ENCODE measurements at places on chromosomes 13 and 19. TPM values are rescaled to one million over a fixed set of nuclear protein-coding genes. Genes with fewer than 3 reads are reported as not detected.

DNA sequence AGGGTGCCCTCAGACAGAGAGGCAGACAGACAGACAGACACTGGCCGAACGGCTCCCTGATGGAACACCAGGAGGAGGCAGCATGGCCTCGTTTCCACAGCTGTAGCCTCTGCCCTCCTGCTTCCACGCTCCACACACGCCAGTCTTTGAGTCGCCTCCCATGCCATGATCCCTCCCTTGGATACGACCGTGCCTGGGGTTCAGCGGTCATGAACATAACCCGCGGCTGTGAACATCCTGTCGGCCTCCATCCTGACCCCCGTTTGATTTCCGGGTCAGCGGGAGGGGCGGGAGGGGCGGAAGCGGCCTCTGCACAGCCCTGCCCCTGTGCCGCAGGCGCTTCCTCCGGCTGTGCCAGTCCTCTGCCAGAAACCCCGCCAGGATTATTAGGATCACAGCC lies 23.4 kb downstream of the GP6 start:
- no peak overlapping the region for H3K4me3 ChIP-seq
- H3K27me3 ChIP-seq = no peaks in the 10 kb centered on the region
- no peak for DNase-seq
- H3K4me1 ChIP-seq = no peaks in the 10 kb centered on the region
- no peak overlapping the region for H3K27ac ChIP-seq

The SHANK1 gene
- 4.1 TPM for polyA plus RNA-seq

The MEIOSIN gene
- polyA plus RNA-seq = 10.4 TPM

- no peak overlapping the region for H3K4me3 ChIP-seq
- H3K4me1 ChIP-seq = no peaks in the 10 kb centered on the region
- no peak for DNase-seq
- no peaks in the 10 kb centered on the region for H3K27me3 ChIP-seq
- H3K27ac ChIP-seq = no peak overlapping the region
Observed at GRCh38 chr19:32258167-32258566, 87.2 kb upstream of the ZNF507 start.

DNA sequence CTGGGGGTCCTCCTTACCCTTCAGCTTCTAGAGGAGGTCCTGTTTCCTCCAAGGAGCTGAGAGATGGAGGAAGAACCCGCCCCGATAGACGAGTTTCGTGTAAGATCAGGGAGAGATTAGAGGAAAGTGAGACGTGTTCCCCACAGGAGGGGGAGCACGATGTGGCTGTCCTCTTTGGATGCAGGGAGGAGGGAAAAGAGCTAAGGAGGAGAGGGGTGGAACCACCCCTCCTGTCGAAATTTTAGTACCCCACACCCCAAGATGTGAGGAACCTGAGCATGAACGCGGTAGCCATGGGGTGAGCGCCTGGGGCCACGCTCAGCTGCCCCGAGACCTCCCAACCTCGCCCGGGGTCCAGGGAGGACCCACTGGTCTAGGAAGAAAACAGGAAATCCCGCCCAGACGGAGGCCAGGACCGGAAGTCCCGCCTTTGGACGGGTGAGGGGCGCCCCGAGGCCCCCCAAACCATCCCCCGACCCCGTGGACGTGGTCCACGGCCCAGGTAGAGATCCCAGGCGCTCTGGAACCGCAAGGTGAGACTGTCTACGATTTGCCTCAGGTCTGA lies 1.2 kb downstream of the AKT1S1 start:
- peak overlapping the region; percentile 100 for H3K27ac ChIP-seq
- peak overlapping the region; percentile 73 for H3K4me3 ChIP-seq
- H3K36me3 ChIP-seq = no peaks in the 10 kb centered on the region
- peak; percentile 71 for DNase-seq
- H3K27me3 ChIP-seq = no peaks in the 10 kb centered on the region
- H3K4me1 ChIP-seq = peaks cover 19% of the 10 kb centered on the region

DNA sequence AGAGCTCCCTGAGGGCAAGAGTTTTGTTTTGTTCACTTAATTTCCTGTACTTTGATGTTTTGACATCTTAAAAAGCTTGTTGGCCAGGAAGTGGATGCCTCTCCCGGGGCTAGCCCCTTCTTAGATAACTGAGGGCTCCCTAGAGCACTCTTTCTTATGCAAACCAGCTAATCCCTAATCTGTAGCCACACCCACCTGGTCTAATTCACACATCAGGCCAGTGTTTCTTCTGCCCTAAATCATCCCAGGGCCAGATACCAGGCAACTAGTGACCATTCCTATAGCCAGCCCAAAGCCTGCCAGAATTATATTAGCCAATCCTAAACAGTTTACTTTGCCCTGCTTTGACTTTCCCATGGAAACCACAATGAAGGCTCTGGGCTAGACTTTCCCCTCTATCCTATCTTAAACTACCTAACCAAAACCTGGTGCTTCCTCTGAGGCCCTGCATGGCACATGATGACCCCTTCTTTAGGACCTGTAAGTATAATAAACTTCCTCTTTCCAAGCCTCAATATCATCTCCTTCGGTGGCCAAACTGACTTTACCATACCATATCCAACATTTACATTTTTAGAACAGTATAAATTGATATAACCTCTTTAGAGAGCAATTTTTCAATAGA lies 24.8 kb downstream of the WBP4 start:
- H3K27me3 ChIP-seq = no peaks in the 10 kb centered on the region
- no peak overlapping the region for H3K4me3 ChIP-seq
- no peak for DNase-seq
- H3K36me3 ChIP-seq = no peaks in the 10 kb centered on the region
- H3K27ac ChIP-seq = no peak overlapping the region
- no peaks in the 10 kb centered on the region for H3K4me1 ChIP-seq

GRCh38 chr19:5696196-5697021 lies 6.3 kb downstream of the RPL36 start:
- no peaks in the 10 kb centered on the region for H3K36me3 ChIP-seq
- no peak overlapping the region for H3K27ac ChIP-seq
- peaks cover 8% of the 10 kb centered on the region for H3K4me1 ChIP-seq
- no peak for DNase-seq
- no peaks in the 10 kb centered on the region for H3K27me3 ChIP-seq

GRCh38 chr13:46866150-46866549 lies 30.7 kb downstream of the HTR2A start:
- H3K27me3 ChIP-seq = no peaks in the 10 kb centered on the region
- no peaks in the 10 kb centered on the region for H3K4me1 ChIP-seq
- DNase-seq = no peak
- no peak overlapping the region for H3K27ac ChIP-seq

The PALM3 gene
- 18.4 TPM for polyA plus RNA-seq

- DNase-seq = no peak
- H3K36me3 ChIP-seq = no peaks in the 10 kb centered on the region
- no peak overlapping the region for H3K4me3 ChIP-seq
- H3K27me3 ChIP-seq = no peaks in the 10 kb centered on the region
Observed at GRCh38 chr13:23848019-23848418, 41.2 kb downstream of the MIPEP start.

DNA sequence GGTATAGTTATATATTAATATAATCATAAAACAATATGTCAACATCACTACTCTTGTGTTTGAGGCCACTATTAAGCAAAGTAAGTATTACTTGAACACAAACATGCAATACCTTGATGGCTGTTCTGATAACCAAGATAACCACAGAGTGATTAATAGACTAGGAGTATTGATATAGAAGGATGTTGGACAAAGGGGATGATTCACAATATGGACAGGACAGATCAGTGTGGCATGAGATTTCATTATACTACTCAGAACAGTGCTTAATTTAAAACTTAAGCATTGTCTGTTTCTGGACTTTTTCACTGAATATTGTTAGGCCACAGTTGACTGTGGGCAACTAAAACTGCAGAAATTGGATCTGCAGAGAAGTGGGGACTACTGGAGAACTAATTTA lies 384.2 kb downstream of the SLITRK1 start:
- no peak for DNase-seq
- no peaks in the 10 kb centered on the region for H3K27me3 ChIP-seq
- H3K4me3 ChIP-seq = no peak overlapping the region

The PNKP gene
- 45.5 TPM for polyA plus RNA-seq
